Cortex of kidney (tissue), 1 donor: ENCODE measurements at places on chromosomes 5 and 9.

DNA sequence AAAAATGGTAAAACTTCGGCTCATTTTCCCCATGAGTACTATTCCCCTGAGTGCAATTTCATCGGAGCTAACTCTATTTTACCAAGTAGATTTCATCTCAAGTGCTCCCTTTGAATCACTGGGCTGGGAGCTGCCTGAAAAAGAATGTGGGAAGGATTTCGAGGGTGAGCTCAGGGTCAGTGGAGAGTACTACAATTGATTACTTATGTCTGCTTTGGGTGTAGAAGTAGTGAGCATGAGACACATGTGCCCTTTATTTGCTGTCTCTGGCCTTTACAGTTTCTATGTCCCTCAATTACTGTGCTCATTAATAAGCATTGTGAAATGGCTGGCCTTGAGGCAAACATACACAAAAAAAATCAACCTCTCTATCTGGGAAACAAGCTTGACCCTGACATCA, 172.7 kb upstream of the RFX3 start:
- no peak for DNase-seq

DNA sequence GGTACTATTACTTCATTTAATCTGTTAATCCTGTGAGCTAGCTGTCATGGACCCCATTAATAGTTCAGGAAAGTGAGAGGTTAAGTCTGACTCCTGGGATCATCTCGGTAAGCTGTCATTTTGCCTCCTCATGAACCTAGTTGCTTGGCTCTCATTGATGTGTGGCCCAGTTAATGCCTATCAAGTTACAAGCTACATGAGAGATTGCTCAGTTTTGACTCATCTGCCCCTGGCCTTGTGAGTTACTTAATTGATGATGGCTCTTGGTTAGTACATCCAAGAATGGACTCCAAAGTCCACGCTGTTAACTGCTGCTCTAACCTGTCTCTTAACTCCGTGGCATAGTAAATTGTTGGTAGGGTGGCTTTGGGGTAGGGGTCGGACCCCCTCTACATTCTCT, 23.9 kb downstream of the LARP1 start:
- no peak for DNase-seq

DNA sequence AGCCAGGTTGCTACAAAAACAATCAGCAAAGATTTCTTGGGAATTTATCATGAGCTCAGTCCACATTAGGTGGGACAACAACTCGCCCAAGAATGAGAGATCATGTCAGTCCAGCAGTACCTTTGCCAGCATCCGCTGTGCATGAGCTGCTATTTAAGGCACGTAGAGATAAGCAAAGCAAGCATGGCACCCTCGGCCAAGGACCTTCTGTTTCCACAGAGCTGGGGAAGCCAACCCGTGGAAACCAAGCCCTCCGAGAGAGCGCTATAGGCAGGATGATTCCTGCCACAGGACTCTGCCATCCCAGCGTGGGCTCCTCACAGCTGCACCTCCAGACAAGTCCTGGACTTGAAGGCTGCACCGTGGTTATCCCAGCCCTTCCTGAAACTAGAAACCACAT, 189.5 kb upstream of the PPP1R26 start:
- DNase-seq = no peak

- DNase-seq = no peak
Observed at GRCh38 chr5:13698885-13699284, 245.6 kb downstream of the DNAH5 start.

- no peak for DNase-seq
Observed at GRCh38 chr9:16335788-16336580, 534.5 kb downstream of the BNC2 start.

- no peak for DNase-seq
Observed at GRCh38 chr9:126148994-126149393, 177.6 kb upstream of the MVB12B start.

DNA sequence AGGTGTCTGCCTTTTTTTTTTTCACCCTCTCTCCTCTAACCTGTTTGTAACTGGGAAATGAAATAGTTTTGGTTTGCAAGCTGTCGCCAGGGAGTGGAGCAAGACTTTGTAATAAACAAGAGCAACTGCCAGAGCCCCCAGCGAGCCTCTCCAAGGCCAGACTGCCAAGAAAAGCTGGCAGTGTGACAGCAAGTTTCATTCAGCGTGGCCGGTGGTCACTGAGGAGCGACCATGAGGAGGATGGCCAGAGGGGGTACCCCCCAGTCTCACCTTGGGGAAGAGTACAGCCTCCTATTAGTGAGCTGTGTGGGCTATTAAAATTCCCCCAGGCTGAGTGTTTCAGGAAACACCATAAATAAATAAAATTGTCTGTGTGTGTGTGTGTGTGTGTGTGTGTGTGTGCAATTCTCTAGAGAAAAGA, 49.9 kb downstream of the ZFAND5 start:
- DNase-seq = no peak

- DNase-seq = no peak
Observed at GRCh38 chr9:7710686-7711085, 88.9 kb downstream of the DMAC1 start.

- DNase-seq = no peak
Observed at GRCh38 chr5:145068721-145069120, 766.4 kb downstream of the PRELID2 start.

- no peak for DNase-seq
Observed at GRCh38 chr5:124735169-124735858, 11.1 kb downstream of the ZNF608 start.

DNA sequence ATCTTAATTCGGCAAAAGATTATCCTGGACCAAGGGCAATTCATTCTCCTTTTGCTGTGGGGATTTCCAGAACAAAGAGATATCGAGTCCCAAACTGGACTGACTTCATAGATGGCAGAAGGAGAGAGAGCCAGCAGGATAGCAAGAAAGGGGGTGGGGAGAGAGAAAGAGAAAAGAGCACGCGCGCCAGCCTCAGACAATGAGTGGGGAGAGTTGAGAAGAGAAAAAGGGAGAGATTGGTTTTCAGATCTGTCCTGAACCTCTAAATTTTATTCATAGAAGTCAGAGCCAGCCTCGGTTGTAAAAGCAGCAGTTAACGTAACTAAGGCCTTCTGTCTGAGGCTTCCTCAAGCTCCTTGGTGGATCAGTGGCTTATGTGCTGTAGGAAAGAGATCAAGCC, 55.3 kb upstream of the ALDH1B1 start:
- DNase-seq = no peak

DNA sequence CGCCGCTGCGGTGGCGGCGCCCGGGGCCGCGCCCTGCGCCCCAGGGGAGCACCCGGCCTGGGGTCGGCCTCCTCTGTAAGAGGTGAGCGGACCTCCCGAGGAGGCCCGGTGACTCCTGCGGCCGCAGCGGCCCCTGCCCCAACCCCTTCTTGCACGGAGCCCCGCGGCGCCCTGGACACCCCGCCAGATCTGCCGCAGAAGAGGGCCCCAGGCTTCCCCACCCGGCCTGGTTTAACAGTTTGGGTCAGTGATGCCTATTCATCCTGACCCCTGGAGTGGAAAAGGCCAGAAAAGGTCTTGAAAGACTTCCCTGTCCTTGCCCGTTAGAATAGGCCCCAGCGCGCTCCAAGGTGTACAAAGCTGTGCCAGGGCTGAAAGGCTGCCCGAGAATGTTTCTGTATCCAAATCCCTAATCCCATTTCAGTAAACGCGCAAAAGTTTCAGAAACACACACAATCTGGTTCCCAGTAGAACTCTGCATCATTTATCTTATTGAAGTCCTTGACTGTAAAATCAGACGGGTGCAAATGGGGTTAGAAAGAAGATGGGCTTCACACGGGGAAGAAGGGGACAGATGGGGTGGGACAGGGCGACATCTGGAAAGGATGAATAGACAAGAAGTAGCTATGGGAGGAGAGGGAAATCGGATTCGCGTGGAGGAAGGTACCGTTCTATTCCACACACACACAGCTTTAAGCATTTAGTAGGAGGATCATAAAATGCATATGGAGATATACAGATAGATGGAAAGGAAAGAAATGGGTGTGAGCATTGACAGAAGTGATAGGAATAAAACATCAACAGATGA, 1.1 kb upstream of the SSBP2 start:
- no peak for DNase-seq

- no peak for DNase-seq
Observed at GRCh38 chr5:80411589-80412219, 3.8 kb downstream of the ZFYVE16 start.

- no peak for DNase-seq
Observed at GRCh38 chr9:79809931-79810330, 238.2 kb downstream of the TLE4 start.

DNA sequence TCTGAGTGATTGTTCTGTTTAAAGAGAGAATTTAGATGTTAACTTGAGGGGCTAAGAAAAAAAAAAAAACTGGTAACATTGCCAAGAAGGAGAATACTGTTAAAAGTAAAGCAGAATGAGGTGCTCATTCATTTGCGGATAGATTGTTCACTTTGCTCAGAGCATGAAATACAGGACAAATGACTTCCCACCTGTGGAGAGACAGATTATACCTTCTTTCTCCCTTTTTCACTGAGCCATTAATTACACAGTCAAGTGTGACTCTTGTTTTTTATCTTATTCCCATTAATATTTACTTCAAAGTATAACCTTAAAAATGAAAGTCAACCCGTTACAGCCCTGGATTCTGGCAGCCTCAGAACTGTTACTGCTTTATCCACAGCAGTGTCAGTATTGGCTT, 264.5 kb downstream of the TAF11L14 start:
- DNase-seq = no peak

DNA sequence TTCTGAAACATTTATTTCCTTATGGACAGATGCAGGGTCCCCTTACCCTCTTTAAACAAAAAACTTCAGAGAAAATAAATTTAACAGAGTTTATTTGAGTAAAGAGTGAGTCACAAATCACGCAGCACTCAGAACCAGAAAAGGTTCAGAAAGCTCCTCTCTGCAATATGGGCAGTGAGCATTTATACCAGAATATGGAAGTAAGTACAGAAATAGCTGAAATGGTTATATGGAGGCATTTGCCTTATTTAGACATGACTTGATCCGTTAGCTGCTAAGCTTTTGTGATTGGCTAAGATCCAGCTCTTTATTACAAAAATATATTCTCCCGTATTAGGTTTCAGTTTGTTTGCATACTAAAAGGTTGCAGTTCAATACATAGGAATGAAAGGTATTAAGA, 1554.1 kb downstream of the EFNA5 start:
- DNase-seq = no peak

DNA sequence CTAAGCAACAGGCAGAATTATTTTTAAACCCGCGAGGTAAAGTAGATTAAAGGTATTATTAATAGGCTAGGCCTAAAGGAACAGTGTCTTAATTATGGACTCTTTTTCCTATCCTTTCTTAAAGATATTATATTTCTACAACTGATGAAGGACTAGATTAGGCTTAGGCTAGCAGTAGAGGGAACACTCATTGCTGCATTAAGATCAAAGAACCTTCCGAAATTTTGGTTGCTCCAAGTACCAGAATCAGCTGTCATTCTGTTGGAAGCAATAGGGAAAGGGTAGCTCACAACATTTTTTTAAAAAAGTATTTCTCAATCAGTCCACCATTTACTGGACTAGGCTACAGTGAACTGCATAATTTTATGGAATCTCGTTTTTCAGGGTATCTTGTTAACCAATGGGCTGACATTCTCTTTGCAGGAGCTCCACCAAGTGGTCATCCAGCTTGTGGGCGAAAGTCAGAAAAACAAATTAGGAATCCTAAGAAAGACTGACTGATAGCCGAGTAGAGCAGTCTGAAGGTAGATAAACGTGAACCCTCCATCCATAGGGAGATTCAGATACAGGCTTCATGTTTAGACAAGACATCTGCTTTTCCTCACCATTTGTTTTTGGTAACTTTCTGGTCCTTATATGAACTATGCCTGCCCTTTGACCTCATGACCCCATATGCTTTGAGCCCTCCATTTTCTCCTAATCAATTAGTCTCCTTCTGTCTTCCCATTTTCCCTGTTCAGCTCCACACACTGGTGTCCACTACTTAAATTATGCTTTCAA, 103.6 kb upstream of the CHD1 start:
- no peak for DNase-seq
